Tibial nerve (tissue), 4 donors: ENCODE measurements at places on chromosomes 13 and 19. TPM values are rescaled to one million over a fixed set of nuclear protein-coding genes. Genes with fewer than 3 reads are reported as not detected.

Gene INAFM1
- total RNA-seq: 19.3 TPM

Gene GPR18
- total RNA-seq: not detected

DNA sequence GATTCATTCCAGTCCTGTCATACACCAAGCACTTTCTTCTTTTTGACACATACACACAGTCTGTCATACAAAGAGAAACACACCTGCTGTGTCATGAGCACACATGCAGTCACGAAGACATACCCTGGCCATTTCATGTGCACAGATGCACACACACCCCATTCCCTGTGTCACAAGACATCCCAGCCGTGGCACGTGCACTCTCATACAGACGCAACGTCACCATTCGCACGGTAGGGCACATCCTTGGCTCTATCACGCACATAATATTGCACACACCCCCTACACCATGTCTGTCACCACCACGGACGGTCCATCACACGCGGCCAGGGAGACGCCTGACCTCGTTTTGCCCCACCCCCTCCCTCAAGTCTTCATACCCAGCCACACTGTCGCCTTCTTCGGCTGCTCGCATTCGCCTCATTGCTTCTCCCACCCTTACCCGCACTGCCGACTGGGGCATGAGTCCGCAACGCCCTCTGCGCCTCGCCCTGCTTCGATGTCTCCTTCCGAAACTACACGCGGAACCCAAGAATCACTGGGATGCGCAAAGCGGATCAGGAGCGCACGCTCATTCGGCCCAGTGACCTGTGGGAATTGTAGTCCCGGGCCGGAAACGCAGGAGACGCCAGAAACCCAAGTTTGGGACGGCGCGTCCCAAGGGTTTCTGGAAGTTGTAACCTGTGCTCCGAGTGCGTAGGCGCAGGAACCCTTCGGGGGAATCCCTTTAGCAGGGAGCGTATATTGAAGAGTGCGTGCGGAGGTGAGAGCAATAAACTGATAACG, 6.8 kb upstream of the ZNF283 start:
- H3K4me1 ChIP-seq: no peaks in the 10 kb centered on the region
- peak overlapping the region; percentile 45 for H3K4me3 ChIP-seq
- H3K36me3 ChIP-seq: no peaks in the 10 kb centered on the region

Gene KIR3DL1
- not detected for total RNA-seq

DNA sequence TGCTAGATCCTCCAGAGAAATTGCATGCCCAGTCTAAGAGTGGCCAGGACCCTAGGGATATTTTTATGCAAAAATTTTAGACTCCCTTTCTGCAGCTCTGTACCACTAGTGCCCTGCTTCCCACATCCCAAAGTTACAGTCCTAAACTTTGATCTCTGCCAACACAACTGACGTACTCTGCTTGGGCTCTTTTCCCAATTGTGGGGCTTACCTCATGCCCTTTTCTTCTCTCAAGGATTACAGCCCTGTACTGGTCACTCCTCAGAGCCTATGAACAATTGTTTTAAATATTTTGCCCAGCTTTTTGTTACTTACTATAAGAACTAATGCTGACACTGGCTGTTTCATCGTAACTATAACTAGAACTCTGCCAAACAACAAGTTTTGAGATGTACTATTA, 57.8 kb upstream of the FBXL3 start:
- H3K27ac ChIP-seq: no peak overlapping the region
- no peaks in the 10 kb centered on the region for H3K36me3 ChIP-seq
- H3K27me3 ChIP-seq: no peaks in the 10 kb centered on the region
- H3K4me3 ChIP-seq: no peak overlapping the region

Gene FFAR1
- total RNA-seq: not detected

DNA sequence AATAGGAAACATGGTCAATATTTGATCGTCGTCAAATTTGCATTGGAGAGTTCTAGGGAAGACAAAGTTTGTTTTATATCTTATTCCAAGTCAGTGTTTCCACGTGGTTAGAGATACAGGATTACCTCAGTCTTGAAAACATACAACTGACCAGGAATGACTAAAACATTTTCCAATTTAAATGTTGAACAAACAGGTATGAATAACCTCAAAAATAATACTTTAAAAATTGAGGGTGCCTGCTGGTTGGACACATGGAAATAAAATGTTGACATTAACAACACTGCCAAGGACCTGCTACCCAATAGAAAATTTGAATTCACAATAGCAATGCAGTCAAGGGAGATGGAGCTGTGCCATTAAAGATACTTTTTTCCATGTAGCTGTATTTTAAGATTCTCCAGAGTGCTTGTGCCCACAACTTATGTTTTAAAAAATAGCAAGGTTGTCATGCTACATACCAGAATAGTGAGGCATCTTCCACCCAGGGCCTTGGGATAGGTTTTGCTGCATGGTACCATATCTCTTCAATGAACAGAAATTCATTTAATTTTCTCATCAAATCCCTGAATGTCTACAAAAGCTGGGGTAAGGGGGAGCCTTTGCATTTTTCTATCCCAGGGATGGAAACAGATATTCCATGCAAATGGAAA, 260.8 kb downstream of the EFNB2 start:
- no peak overlapping the region for H3K4me3 ChIP-seq
- no peak for DNase-seq
- no peaks in the 10 kb centered on the region for H3K27me3 ChIP-seq
- H3K4me1 ChIP-seq: no peaks in the 10 kb centered on the region

Gene TGFBR3L
- total RNA-seq: not detected

DNA sequence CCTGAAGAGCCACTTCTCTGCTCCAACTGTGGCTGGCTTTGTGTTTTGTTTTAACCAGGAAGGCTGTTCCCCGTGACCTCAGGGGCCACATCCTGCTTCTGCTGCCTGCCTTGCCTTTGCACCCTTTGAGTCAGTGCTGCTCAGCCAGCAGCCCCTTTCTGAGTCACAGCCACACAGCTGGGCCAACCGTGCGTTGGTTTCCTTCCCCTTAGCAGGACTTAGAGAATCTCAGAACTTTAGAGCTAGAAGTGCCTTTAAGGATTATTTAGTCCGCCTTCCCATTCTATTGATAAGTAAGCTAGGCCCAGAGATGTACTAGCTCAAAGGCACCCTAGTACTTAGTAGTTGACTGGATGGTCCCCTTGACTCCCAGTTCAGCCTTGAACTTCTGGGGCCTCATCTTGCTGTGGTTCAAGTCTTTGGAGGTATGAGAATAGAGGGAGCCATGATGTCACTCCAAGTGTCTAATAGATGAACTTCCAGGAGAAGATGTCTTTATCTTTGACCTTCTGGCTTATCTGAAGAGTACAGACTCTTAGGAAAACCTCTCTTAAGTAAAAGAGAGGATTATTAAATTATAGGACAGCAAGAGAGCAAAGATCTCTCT, 8.0 kb downstream of the RGCC start:
- no peaks in the 10 kb centered on the region for H3K4me1 ChIP-seq
- H3K27ac ChIP-seq: peak overlapping the region; percentile 86
- no peaks in the 10 kb centered on the region for H3K27me3 ChIP-seq
- DNase-seq: no peak
- no peak overlapping the region for H3K4me3 ChIP-seq

DNA sequence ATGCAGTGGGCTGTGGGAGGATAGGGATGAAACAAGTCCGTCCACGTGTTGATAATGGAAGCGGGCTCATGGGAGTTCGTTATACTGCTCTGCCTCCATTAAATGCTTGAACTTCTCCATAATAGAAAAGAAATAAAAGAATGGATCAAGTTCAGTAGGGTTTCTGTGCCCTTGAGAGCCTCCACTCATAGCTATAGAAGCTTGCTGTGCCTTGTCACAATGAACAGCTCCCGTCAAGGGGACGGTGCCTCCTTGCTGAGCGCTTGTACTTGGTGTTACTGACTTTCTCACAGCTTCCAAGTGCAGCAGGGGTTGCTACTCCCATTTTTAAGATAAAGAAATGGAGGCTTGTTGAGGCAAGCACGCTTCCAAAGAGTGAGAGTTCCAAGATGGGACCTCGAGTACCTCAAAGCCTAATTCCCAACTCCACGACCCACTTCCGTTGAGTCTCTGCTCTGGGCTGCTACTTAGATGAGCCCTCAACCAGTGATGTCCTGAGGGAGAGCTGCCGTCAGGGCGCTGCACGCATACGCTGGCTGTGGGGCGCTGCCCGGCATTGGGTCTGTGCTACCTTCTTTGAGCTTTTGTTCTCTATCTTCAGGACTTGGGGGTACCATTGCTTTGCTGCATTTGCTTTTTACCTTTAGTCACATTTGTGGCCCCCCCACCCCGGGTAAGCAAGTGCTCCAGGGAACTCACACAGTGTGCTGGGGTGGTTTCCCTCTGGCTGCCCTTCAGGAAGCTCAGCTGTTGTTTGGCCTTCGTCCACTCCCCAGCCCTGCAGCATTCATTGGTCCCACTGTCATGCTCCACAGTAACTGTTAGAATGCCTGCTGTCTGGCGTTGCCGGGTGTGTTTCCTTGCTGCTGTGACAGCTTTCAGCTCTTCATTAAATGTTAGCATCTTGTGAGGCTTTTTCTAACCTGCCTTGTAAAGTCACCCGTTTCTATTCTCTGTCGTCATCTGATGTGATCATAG, 9.5 kb downstream of the SNRNP70 start:
- H3K4me1 ChIP-seq: no peaks in the 10 kb centered on the region
- no peak for DNase-seq
- no peaks in the 10 kb centered on the region for H3K27me3 ChIP-seq
- H3K4me3 ChIP-seq: no peak overlapping the region
- peaks cover 8% of the 10 kb centered on the region for H3K36me3 ChIP-seq

Gene KLK2
- not detected for total RNA-seq

- H3K27me3 ChIP-seq: peaks cover 11% of the 10 kb centered on the region
- peaks cover 13% of the 10 kb centered on the region for H3K4me1 ChIP-seq
These were observed 7.4 kb downstream of the CFD start for GRCh38 chr19:866769-867300.

Gene ZNF274
- total RNA-seq: 34.5 TPM

DNA sequence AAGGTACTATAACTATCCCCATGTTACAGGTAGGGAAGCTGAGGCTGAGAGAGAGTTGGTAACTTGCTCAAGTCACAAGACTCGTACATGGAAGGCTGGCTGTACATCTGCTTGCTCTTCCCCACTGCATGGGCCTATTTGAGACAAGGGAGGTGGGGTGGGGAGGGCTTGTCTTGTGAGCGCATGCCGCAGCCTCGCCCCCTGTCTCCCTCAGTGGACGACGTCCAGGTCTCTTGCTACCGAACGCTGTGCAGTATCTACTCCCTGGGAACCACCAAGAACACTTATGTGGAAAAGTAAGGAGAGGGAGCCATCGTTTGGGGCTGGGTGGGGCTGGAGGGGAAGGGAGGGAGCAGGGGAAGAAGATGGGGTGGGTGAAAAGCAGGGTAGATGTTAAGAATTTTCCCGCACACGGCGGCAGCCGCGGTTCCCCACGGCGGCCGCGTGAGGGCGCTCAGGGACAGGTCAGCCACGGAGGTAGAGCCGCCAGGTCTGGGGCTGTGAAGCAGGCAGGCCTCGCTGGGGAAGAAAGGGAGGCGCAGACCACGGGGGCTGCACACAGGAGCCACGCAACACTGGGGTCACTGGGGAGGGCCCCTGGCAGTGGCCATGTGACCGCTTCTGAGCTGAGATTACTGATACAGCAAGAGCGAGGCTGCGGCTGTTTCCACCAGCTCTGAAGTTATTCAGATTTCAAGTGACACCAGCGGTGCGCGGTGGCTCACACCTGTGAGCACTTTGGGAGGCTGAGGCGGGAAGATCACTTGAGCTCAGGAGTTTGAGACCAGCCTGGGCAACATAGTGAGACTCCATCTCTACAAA, 81.5 kb downstream of the RYR1 start:
- DNase-seq: peak; percentile 24
- peak overlapping the region; percentile 24 for H3K4me3 ChIP-seq
- peak overlapping the region; percentile 13 for H3K27ac ChIP-seq
- no peaks in the 10 kb centered on the region for H3K36me3 ChIP-seq

- no peak for DNase-seq
- no peak overlapping the region for H3K4me3 ChIP-seq
- H3K27me3 ChIP-seq: no peaks in the 10 kb centered on the region
These were observed 8.7 kb upstream of the TNFSF14 start for GRCh38 chr19:6678690-6679109.

- H3K36me3 ChIP-seq: no peaks in the 10 kb centered on the region
- peak overlapping the region; percentile 100 for H3K27ac ChIP-seq
- peaks cover 35% of the 10 kb centered on the region for H3K4me1 ChIP-seq
- DNase-seq: peak; percentile 79
These were observed 659 bp downstream of the ERF start for GRCh38 chr19:42254089-42254849.

- no peak overlapping the region for H3K27ac ChIP-seq
- H3K4me3 ChIP-seq: no peak overlapping the region
- no peak for DNase-seq
- no peaks in the 10 kb centered on the region for H3K36me3 ChIP-seq
- H3K27me3 ChIP-seq: no peaks in the 10 kb centered on the region
These were observed 148.3 kb downstream of the POSTN start for GRCh38 chr13:37450276-37450675.

DNA sequence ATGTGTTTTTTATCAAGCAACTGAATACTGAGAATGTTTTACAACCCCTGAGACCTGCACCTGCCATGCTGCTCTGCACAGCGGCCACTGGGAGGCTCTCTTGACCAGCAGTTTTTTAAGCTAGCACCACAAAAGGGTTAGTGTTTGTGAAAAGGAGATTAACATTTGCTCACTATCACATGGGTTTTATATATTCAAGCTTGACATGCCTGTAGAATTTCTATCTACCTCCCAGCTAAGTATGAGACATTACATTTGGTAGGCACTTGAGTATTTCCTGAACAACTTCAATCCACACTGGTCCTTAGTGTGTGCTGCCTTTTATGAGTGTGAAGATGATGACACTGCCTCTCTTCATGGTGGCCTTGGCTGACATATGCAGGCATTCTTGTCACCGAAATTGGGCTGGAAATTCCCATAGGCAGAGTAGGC, 1238.9 kb downstream of the UQCRFS1 start:
- no peak overlapping the region for H3K4me3 ChIP-seq
- H3K4me1 ChIP-seq: no peaks in the 10 kb centered on the region
- H3K27ac ChIP-seq: no peak overlapping the region
- no peaks in the 10 kb centered on the region for H3K27me3 ChIP-seq

Gene MPHOSPH8
- total RNA-seq: 48.3 TPM

GRCh38 chr19:32176591-32176990, 168.8 kb upstream of the ZNF507 start:
- no peaks in the 10 kb centered on the region for H3K36me3 ChIP-seq
- DNase-seq: no peak
- H3K27ac ChIP-seq: no peak overlapping the region
- no peaks in the 10 kb centered on the region for H3K27me3 ChIP-seq

DNA sequence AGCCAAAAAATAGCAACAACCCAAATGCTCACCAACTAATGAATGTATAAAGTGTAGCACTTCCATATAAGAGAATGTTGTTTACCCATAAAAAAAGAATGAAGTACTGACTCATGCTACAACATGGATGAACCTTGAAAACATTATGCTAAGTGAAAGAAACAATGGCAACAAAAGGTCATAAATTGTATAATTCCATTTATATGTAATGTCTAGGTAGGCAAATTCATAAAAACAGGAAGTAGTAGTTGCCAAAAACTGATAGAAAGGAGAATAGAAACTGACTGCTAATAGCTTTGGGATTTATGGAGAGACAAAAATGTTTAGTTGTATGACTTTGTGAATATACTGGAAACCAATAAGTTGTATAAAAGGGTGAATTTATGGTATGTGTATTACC, 21.6 kb downstream of the MYCBP2 start:
- H3K36me3 ChIP-seq: no peaks in the 10 kb centered on the region
- H3K4me1 ChIP-seq: peaks cover 38% of the 10 kb centered on the region
- no peaks in the 10 kb centered on the region for H3K27me3 ChIP-seq
- no peak for DNase-seq

Gene SIGLEC6
- total RNA-seq: 0.44 TPM
